Stimulated activated CD4-positive, alpha-beta T cell treated with anti-CD3 and anti-CD28 coated beads, TNF-alpha, amount 100 ng/mL, for 4 hours (primary cell): ENCODE measurements at places on chromosomes 5 and 9.

GRCh38 chr9:111728617-111729366 is 65.9 kb downstream of the SHOC1 start:
- no peak for DNase-seq

GRCh38 chr9:99637641-99638040 is 184.0 kb upstream of the NR4A3 start:
- DNase-seq = no peak

GRCh38 chr5:150279330-150280020 is 10.1 kb downstream of the CAMK2A start:
- DNase-seq = no peak

DNA sequence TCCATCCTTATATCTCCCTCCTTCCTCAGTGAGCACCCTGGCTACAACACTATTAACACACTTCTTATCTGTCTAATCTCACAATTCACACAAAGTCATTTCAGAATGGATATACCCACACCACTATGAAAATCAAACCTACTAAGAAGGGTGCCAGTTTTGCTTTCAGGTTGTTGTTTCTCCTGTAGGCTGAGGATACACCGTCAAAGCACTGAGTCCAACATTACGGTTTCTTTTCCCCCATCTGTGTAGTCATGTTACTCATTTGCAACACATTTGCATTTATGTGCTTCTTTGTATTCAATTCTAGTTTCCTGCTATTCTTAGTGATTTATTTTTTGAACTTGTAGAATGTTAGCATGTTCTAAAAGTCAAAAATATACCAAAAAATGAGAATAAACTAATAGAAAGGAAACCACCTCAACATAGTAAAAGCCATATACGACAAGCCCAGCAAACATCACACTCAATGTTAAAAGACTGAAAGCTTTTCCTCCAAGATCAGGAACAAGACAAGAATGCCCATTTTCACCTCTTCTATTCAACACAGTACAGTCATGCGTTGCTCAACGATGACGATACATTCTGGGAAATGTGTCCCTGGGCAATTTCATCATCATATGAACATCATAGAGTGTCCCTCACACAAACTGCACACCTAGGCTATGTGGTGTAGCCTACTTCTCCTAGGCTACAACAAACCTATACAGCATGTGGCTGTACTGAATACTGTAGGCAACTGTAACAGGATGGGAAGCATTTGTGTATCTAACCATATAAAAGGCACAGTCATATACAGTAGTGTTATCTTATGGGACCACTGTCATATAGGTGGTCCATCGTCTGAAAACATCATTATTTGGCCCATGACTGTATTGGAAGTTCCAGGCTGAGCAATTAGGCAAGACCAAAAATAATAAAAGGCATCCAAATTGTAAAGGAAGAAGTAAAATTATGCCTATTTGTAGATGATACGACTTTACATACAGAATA is 6.3 kb downstream of the ROR2 start:
- no peak for DNase-seq

GRCh38 chr5:144549580-144549979 is 378.9 kb downstream of the KCTD16 start:
- no peak for DNase-seq

GRCh38 chr9:70120834-70121510 is 77.3 kb downstream of the MAMDC2 start:
- no peak for DNase-seq

DNA sequence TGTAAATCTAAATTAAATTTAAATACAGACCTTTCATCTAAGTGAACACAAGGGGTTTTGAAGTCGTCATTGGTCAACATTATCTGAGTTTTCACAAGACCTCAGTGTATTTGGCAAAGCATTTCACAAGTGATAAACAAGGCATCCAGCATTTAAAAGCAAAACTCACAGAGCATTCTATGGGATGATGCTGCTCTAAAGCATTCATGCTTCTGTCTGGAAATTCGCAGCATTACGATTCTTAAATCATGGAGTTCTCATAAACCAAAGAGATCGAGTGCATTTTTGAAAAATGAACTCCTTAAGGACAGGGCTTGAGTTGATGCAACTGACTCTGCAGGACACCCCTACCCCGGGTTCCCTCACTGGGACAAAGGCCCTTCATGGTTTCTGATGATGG is 46.1 kb upstream of the SPATA31E1 start:
- DNase-seq = no peak

GRCh38 chr9:104915049-104915448 is 12.9 kb downstream of the ABCA1 start:
- no peak for DNase-seq

DNA sequence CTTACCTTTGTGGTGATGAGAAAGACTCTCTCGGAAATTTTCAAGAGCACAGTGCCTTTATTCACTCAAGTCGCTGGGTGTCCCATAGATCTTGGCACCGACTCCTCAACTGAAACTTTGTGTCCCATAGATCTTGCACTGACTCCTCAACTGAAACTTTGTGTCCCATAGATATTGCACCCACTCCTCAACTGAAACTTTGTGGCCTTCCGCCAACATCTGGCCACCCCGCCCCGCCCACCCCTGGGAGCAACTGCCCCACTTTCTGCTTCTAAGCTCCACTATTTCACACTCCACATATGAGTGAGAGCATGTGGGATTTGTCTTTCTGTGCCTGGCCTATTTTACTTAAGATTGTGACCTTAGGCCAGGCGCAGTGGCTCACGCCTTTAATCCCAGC is 12.7 kb upstream of the EGFL7 start:
- no peak for DNase-seq

DNA sequence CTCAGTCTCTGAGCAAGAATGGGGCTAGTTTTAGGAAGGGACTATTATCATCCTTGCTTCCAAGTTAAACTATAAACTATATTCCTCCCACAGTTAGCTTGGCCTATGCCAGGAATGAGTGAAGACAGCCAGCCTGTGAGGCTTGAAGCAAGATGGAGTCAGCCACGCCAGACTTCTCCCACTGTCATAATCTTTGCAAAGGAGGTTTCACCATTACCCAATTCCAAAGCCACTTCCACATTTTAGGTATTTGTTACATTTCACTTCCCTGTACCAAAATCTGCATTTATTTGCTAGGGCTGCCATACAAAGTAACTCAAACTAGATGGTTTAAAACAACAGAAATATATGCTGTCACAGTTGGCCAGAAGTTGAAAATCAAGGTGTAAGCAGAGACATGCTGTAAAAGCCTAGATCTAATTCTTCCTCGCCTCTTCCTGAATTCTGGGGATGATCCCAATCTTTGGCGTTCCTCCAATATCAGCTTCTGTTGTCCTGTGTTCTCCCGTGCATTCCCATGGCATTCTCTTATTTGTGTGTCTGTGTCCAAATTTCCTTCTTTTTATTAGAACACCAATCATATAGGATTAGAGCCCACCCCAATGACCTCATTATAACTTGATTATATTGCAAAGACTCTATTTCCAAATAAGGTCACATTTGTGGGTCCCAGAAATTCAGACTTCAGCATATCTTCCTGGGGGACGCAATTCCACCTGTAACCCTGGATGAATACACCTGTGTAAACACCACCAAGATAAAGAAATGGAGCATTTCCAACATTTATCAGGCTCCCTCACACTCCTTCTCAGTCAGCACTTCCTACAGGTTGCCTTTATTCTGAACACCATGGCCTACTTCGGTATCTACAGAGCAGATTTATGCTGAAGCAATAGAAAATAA is 126.8 kb downstream of the GCNT1 start:
- no peak for DNase-seq

DNA sequence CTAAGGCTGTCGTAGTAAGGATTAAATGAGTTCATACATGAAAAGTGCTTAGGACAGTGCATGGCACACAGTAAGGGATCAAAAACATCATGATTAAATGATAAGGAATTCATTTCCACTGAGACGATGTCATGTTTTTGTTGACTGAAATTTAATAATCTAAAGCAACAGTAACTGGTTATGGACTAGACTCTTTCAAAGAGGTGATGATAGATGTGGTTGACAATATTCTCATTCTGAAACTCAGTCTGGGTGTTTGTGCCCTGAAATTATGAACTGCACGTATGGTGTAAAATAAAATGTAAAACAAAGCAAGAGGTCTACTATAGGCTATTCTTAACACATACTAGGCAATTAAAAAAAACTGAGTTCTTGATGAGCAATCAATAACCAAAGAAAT is 280.0 kb downstream of the DENND1A start:
- no peak for DNase-seq
